ENCODE measurements at places on chromosomes 3 and 15. TPM values are rescaled to one million over a fixed set of nuclear protein-coding genes. Genes with fewer than 3 reads are reported as not detected.

Gene SMAD3
- total RNA-seq: 148 TPM

Gene KLF15
- total RNA-seq: 0.49 TPM

Gene ADAMTSL3
- total RNA-seq: 0.25 TPM

Gene CYP1A1
- 1.7 TPM for total RNA-seq

Gene TRIM59
- 12.4 TPM for total RNA-seq

Gene PHLDB2
- total RNA-seq: 32.5 TPM

Gene CCNDBP1
- 27.5 TPM for total RNA-seq

Gene SRGAP3
- total RNA-seq: 0.59 TPM

Gene ALDH1A2
- not detected for total RNA-seq

Gene PCLAF
- 163 TPM for total RNA-seq

Gene RASGRP1
- 0.58 TPM for total RNA-seq

Gene MOBP
- not detected for total RNA-seq

Gene SLC9C1
- total RNA-seq: not detected

Gene PDE8A
- total RNA-seq: 27.8 TPM

Gene NAALADL2
- total RNA-seq: 0.34 TPM

Gene MKRN2OS
- total RNA-seq: not detected

Gene GP9
- total RNA-seq: not detected

Gene CHRFAM7A
- 7.9 TPM for total RNA-seq

Gene GNAT1
- not detected for total RNA-seq

Gene P2RY12
- not detected for total RNA-seq

Gene INSYN1
- 1.9 TPM for total RNA-seq

Gene OGG1
- total RNA-seq: 16.5 TPM

Gene PRR20G
- total RNA-seq: 0.80 TPM

Gene C3orf85
- not detected for total RNA-seq

Gene GOLGA6B
- total RNA-seq: not detected

Gene SLC51A
- total RNA-seq: not detected

Gene CPEB1
- 2.9 TPM for total RNA-seq

Gene ISLR
- 0.43 TPM for total RNA-seq

Gene CNTN3
- not detected for total RNA-seq

Gene PIF1
- 18.8 TPM for total RNA-seq

Gene SH2D7
- not detected for total RNA-seq

Gene KBTBD13
- not detected for total RNA-seq

Gene UROC1
- not detected for total RNA-seq

Gene CCR3
- total RNA-seq: not detected

Gene ZNF774
- 1.2 TPM for total RNA-seq

Gene DOCK3
- 0.35 TPM for total RNA-seq

Gene LRRK1
- total RNA-seq: 15.4 TPM

Gene P2RY14
- total RNA-seq: not detected

Gene SEMA3G
- 0.13 TPM for total RNA-seq

Gene MAGEL2
- not detected for total RNA-seq

Data from A549 treated with GW870086 at 1 μM for 4 hours (cell line).